SK-N-SH (cell line): ENCODE measurements at places on chromosomes 2 and 18.

DNA sequence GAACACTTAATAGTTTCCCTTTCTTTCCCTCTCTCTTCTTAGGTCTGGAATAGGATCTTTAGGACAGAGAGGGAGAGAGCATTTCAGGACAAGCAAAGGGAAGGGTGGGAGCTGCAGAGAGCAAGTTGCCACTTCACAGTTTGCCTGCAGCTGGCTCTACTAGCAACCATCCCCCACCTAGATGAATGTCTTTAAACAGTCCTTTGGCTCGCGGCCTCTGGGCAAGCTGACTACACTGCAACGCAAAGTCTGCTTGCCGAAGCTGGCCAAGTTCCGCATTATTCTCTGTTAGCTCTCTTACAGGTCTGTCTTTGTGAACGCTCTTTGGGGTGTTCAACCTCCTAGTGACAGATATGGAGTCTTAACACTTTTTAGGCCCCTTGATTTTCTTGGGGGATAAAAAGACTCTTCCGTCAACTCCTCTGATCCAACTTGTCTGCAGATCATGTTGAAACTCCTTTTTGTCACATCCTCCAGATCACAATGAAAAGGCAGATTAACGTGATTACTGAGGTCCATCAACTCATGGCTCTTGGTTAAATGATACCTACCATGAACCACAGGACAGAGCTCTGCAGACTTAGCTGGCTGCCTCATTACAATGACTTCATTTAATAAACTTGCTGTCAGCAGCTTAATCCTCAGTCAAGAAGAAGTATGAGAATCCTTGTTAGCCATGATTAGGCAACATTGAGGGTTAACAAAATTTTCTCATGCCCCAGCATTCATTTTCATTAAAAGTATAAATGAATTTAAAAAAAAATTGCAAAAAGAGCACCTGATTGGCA, 74.6 kb downstream of the SLC4A3 start:
- DNase-seq: no peak

DNA sequence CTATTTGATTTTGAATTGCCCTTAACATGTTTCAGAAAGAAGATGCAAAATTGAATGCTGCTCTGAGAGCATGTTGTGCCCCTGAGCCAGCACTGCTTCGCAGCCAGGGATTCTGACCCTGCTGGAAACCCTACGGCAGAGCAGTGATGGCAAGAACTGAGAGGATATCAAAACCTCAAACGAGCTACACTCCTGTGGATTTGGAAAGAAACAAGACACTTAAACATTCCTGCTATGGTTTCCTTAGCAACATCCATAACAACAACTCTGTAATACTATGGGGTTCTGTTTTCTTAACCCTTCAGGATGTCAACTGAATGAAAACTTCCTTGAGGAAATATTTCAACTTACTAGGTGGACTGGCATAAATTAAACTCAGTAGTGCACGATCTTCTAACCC, 649.1 kb downstream of the NYAP2 start:
- no peak for DNase-seq

- no peak for DNase-seq
Measured at GRCh38 chr2:194545978-194546377, 1111.0 kb upstream of the SLC39A10 start.

DNA sequence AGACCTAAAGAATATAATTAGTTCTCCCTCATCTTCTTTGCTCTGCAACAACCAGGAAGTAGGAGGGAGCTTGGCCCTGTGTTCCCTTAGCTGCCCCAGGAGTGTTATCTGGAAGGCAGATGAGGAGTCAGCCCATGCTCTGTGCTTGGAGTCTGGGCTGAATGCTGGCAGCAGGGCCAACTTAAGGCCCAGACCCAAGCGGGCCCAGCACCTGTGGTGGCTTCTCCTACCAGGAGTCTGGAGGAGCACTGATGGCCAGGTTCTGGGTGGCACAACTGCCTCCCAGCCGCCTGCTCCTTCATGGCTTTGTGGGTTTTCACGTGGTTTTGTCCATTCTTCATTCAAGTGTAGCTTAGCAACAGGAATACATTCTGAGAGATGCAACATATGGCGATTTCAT, 1910.7 kb upstream of the LRRTM1 start:
- DNase-seq: no peak
